ENCODE measurements at places on chromosomes 6 and 20.

- DNase-seq = no peak
These were observed 20.8 kb downstream of the RALGAPA2 start for GRCh38 chr20:20691477-20692235.

- DNase-seq = no peak
These were observed 777.6 kb upstream of the HS3ST5 start for GRCh38 chr6:115120391-115120790.

- DNase-seq = no peak
These were observed 180.0 kb upstream of the RREB1 start for GRCh38 chr6:6927521-6928361.

GRCh38 chr6:82144007-82144851, 103.3 kb downstream of the IBTK start:
- no peak for DNase-seq

Data from activated gamma-delta T cell treated with anti-CD3 and anti-CD28 coated beads, Interleukin-2, amount 50 U/mL, for 16 hours (primary cell).